NCI-H187 treated with DMSO at 0.1 percent for 48 hours (cell line): ENCODE measurements at places on chromosomes 3 and 15.

DNA sequence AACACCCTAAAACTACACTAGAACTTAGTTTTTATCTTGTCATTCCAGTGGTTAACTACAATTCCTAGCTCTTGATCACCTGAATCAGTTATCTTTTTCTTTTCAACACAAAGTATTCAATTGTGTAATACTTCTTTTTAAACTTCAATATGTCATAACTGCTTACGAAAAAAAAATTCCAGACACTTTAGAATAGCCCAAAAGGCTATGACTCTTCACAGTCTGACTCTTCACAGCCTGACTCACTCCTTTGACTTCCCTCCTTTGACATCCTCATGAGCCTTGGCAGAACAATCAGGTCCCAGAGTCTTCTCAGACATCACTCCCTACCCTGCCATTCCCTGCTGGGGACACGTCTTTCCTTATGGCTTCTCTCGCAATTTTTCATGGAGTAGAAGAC lies 727.1 kb downstream of the ROBO1 start:
- no peak for DNase-seq

DNA sequence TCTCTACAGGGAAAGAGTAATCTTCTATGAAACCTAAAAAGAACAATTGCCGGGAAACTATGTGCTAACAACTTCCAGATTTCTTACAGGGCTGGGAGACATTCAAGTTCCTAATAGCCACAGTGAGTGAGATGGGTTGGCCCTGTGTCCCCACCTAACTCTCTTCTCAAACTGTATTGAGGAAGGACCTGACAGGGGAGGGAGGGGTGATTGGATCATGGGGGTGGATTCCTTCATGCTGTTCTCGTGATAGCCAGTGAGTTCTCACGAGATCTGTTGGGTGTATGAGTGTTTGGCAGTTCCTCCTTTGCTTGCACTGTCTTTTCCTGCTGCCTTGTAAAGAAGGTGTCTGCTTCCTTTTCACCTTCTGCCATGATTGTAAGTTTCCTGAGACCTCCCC lies 958.7 kb downstream of the AGBL1 start:
- DNase-seq: no peak

DNA sequence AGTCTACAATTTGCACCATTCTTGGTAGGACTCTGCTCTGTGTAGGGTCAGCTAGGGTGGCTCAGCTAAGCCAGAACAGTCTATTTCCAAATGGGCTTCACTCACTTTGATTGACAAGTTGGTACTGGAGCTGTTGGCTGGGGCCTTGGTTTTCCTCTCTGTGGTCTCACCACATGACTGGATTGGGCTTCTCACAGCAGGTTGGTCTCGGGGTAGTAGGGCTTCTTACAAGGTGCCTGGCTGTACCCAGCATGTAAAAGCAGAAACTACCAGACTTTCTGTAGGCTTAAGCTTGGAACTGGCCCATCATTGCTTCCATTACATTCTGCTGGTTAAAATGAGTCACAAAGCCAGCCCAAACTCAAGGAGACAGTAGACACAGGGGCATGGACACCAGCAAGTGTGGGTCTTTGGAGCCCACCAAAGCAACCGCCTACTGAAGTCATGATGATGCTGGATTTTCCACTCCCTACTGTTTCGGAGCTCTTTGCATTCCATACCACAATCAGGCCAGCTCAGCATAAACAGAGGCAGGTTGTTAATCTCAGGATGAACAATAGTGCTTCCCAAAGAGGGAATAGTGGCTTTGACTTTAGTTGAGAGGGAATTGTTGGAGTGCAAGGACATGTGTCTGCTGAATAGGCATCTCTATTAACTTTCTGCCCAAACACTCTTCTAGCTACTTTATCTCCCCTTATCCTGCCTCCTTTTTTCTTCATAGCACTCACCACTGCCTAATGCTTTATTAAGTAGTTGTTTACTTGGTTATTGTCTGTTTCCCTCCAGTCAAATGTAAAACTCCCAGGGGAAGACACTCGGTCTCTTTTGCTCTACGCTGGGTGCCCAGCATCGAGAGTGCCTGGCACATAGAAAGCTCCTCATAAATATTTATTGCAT lies 78.0 kb upstream of the RARB start:
- DNase-seq: no peak

DNA sequence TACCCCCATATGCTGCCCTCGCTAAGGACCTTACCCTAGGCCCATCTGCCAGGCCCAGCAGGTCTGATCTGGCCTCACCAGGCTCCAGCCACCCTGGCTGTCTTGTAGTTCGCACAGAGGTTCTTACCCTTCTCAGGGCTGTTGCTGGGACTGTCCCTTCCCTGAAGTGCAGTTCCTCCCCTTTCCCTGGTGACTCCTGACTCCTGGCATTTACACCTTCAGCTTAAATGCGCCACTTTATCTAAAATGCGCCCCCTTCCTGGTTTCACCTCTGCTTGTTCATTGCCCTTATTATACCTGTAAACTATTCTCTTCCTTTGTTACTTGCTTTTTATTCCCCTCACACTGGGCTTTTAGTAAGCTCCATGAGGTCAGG lies 835 bp upstream of the TTLL3 start:
- DNase-seq: no peak

DNA sequence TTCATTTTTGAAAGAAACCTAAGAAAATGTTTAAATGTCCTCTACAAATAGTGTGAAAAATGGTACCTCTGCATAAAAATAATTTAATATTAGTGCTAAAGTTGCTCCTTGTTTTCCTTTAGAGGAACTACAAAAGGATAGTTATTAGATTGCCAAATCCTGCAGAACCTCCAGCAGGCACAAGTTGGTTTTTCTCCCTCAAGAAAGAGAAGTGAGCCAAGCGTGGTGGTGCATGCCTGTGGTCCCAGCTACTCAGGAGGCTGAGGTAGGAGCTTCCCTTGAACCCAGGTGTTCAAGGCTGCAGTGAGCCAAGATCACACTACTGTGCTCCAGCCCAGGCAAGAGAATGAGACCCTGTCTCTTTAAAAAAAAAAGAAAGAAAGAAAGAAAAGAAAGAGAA lies 85.1 kb upstream of the TSEN2 start:
- DNase-seq: no peak

GRCh38 chr15:90336705-90337141 lies 15.4 kb upstream of the ZNF774 start:
- DNase-seq: no peak

DNA sequence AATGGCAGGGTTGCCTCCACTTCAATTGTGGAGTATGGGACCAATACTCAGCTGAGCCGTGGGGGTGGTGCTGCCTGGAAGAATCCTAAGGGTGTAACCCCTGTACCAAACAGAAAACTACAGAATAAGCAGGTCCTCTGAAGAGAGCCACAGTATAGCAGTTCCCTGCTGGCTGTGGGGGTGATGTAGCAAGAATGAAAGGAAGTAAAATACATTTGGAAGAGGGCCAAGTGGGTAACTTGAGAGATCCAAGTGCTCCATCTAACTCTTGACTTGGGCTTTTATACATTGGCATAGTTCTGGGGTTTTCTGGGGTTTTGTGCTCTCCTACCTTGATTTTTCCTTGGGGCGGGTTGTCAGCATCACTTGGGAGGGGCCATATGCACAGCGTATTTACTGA lies 341.4 kb downstream of the OTOL1 start:
- peak; percentile 6 for DNase-seq

DNA sequence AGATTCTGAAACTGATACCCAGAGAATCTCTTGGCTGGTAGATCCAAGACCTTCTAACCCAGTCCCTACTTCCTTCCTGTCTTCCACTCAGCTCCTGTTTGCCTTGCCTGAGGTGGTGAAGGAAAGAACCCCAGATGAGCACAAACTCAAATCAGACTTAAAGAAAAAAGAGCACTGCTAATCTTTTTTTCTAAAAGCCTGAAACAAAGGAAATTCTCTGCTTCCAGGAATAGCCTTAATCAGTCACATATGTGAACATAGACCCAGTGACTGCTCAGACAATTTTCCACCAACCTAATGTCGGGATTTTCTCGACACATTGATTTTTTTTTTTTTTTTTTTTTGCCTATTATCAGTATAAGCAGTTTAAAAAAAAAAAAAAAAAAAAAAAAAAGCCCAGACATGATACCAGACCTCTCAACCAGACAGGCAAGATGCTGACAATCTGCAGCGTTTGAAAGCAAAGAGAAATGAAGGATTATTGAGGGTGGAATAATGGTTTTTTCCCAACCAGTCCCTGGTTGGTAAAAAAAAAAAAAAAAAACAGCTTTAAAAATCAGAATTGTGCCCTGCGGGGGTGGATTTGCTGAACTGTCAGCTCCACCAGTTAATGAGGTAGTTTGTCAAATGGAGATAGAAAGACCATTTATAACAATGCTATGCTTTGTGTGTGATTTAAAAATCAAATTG lies 256.8 kb upstream of the RARB start:
- DNase-seq: no peak

GRCh38 chr3:148631124-148631903 lies 66.4 kb upstream of the AGTR1 start:
- no peak for DNase-seq

DNA sequence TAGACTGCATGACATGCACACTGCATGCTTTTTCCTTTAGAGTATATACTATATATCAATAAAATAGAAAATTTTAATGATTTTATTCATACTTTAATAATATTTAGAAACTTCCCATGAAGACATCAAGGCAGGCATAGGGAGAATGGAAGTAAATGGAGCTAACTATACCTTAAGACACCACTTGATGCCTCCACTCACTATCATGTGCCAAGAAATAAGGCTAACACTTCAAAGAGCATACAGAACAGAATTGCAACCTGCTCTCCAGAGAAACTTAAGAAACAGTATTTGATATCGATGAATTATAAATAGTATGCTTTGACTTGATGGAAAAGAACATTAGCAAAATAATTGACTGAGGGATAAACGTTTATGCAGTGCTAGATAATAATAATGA lies 192.6 kb upstream of the MBNL1 start:
- no peak for DNase-seq

- DNase-seq: no peak
Observed at GRCh38 chr3:135753506-135753905, 212.0 kb upstream of the PPP2R3A start.

GRCh38 chr3:127141921-127142730 lies 50.8 kb upstream of the PRR23E start:
- DNase-seq: peak; percentile 81

GRCh38 chr15:64185146-64185911 lies 22.5 kb upstream of the PPIB start:
- no peak for DNase-seq

GRCh38 chr15:98796685-98797357 lies 148.5 kb downstream of the IGF1R start:
- no peak for DNase-seq

DNA sequence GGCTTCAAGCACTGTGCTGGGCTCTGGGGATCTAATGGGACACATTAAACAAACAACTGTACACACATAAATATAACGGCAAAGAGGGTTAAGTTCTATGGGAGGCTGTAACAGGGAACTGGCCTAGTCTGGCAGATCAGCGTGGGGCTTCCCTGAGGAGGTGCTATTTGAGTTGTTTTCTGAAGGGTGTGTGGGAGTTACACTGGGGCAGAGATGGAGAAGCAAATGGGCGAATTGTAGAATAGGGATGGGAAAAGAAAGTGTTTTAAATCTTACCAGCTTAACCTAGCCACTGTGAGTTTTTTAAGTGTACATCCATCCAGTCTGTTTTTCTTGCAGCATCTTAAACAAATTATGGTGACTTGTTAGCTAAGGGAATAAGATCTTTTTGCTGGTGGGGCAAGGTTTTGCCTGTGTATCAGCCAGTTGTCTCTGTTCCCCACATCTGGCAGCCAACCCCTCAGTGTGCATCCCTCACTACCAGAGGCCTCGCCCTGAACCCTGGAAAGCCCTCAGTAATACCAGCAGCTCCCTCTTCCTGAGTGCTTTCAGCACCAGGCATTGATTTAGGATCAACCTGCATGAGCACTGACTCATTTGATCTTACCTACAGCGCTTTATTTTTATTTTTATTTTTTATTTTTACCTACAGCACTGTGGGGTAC lies 10.9 kb upstream of the IL16 start:
- no peak for DNase-seq

DNA sequence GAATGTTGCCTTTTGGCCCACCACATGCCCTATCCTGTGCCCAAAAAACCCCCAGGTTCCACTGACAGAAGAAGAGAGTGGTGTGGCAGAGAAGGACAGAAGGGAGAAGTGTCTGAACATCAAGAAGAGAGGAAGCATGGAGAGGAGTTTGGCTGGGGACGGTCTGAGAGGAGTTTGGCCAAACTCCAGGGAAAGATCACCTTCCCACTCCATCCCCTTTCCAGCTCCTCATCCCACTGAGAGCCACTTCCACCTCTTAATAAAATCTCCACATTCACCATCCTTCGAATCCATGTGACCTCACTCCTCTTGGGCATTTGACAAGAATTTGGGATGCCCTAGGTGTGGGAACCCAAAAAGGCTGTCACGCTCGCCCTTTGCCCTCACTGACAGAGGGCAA lies 311.6 kb upstream of the GRM7 start:
- no peak for DNase-seq

- no peak for DNase-seq
Observed at GRCh38 chr15:52670087-52670486, 9.1 kb downstream of the ATOSA start.

- no peak for DNase-seq
Observed at GRCh38 chr3:168093790-168094189, 1.9 kb downstream of the GOLIM4 start.

DNA sequence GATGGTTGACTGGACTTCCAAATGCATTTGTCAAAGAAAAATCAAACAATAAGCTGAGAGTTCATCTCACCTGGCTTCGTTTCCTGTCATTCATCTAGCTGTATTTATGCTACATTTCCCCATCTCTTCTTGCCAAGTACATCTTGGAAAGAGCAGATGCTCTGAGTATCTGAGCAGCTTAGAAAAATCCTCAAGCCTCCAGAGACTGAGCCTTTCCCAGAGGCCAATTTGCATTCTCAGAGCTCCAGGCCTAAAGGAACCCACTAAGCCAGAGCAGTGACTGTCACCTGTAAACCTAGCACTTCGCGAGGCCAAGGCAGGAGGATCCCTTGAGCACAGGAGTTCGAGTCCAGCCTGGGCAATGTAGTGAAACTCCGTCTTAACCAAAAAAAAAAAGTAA lies 100.5 kb downstream of the XXYLT1 start:
- DNase-seq: no peak

DNA sequence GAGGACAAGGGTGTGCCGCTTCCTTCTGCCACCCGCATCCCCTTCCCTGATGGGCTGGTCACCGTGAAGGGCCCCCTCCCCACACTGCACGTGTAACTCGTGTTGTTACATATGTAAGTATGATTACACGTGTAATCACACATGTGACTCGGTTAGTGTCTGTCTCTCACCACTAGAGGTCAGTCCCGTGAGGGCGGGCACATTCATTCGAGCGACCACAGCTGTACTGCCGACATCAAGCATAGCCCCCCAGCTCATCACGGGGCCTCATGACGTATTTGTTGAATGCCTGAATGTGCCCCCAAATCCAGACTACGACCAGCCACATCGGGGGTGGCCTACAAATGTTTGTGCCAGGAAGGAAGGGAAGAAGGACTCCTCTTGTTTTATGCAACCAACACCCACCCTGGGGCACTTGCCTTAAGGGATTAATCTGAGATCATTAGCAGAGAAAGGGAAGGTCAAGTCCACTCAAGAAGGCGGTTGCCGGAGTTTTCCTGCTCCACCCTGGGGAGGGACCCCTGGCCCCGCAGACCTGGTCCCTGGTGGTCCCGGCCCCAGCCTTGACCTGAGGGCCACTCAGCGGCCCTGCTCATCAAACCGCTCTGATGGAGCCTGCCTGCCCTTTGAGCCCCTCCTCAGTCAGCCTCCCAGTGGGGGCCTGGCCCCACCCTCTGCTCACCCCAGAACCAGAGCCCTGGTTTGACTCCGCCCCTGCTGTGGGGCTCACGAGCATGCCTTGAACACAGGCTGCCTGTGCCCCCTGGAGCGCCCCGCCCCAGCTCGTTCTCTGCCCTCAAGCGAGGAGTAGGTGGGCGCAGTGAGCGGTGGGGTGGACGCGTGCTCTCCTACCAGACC lies 52.8 kb downstream of the RGMA start:
- no peak for DNase-seq

- DNase-seq: no peak
Observed at GRCh38 chr3:155747946-155748290, 3.0 kb upstream of the PLCH1 start.
